ENCODE measurements at places on chromosomes 11 and 22.
A peak's percentile ranks its signal among the peaks of the same experiment; 100 is the strongest.

- H3K36me3 ChIP-seq, result no peaks in the 10 kb centered on the region
- no peaks in the 10 kb centered on the region for H3K27me3 ChIP-seq
- DNase-seq, result no peak
- H3K4me3 ChIP-seq, result no peak overlapping the region
- H3K4me1 ChIP-seq, result no peaks in the 10 kb centered on the region
- no peak overlapping the region for H3K27ac ChIP-seq
Observed at GRCh38 chr11:15339302-15339701, 224.6 kb downstream of the INSC start.

GRCh38 chr11:116615211-116615865, 157.4 kb downstream of the BUD13 start:
- no peak overlapping the region for H3K4me3 ChIP-seq
- DNase-seq, result no peak
- no peaks in the 10 kb centered on the region for H3K36me3 ChIP-seq
- H3K27ac ChIP-seq, result no peak overlapping the region
- H3K27me3 ChIP-seq, result no peaks in the 10 kb centered on the region

- H3K27ac ChIP-seq, result no peak overlapping the region
- H3K36me3 ChIP-seq, result no peaks in the 10 kb centered on the region
- no peaks in the 10 kb centered on the region for H3K4me1 ChIP-seq
- no peaks in the 10 kb centered on the region for H3K27me3 ChIP-seq
- no peak overlapping the region for H3K4me3 ChIP-seq
- DNase-seq, result no peak
Observed at GRCh38 chr11:93143800-93144199, 54.0 kb downstream of the SLC36A4 start.

- H3K36me3 ChIP-seq, result peaks cover 66% of the 10 kb centered on the region
- H3K27me3 ChIP-seq, result no peaks in the 10 kb centered on the region
- peak; percentile 39 for DNase-seq
- H3K4me3 ChIP-seq, result no peak overlapping the region
- H3K4me1 ChIP-seq, result peaks cover 10% of the 10 kb centered on the region
Observed at GRCh38 chr22:20111045-20111688, 4.7 kb upstream of the RANBP1 start.

- no peaks in the 10 kb centered on the region for H3K4me1 ChIP-seq
- H3K4me3 ChIP-seq, result no peak overlapping the region
- no peaks in the 10 kb centered on the region for H3K36me3 ChIP-seq
- no peaks in the 10 kb centered on the region for H3K27me3 ChIP-seq
Observed at GRCh38 chr11:79088967-79089366, 351.9 kb downstream of the TENM4 start.

- H3K4me3 ChIP-seq, result no peak overlapping the region
- no peaks in the 10 kb centered on the region for H3K4me1 ChIP-seq
- no peak for DNase-seq
- H3K27me3 ChIP-seq, result no peaks in the 10 kb centered on the region
Observed at GRCh38 chr11:6096417-6096816, 11.1 kb upstream of the OR56B4 start.

Measured in CD8-positive, alpha-beta memory T cell (primary cell).